Stimulated activated CD8-positive, alpha-beta memory T cell treated with anti-CD3 and anti-CD28 coated beads, Interleukin-2, amount 100 ng/mL, for 48 hours (primary cell): ENCODE measurements at places on chromosomes 16 and 17.

DNA sequence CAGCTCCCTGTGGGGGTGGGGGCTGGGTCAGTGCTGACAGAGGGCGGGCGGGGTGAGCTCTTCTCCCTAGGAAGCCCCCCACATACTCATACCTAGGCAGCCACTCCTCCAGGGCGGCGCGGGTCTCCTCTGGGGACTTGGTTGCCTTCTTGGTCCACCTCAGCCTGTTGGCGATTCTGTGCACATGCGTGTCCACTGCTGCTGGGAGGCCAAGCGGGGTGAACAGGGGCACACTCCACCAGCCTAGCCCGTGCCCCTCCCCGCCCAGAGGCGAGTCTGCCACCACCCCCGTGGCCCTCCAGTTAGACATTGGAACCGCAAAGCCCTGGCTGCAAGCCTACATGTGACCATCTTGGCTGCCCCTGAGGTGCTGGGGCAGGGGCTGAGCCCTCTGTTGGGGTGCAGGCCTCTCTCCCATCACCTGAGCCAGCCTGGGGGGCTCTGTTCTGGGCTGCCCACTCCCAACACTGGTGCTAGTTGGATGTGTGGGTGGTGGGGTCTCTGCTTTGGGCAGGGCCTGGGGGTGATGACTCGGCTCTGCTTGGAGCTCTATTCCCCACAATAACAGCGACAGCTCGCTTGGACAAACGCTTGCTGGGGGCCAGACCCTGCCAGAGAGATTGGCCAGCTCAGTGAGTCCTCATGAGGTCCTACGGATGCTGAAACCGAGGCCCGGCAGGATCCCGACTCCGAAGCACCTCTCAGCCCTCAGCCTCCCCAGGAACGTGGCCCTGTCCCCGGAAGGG lies 7.4 kb downstream of the NTHL1 start:
- no peak for DNase-seq

GRCh38 chr17:57432507-57433277 lies 176.4 kb downstream of the MSI2 start:
- no peak for DNase-seq

DNA sequence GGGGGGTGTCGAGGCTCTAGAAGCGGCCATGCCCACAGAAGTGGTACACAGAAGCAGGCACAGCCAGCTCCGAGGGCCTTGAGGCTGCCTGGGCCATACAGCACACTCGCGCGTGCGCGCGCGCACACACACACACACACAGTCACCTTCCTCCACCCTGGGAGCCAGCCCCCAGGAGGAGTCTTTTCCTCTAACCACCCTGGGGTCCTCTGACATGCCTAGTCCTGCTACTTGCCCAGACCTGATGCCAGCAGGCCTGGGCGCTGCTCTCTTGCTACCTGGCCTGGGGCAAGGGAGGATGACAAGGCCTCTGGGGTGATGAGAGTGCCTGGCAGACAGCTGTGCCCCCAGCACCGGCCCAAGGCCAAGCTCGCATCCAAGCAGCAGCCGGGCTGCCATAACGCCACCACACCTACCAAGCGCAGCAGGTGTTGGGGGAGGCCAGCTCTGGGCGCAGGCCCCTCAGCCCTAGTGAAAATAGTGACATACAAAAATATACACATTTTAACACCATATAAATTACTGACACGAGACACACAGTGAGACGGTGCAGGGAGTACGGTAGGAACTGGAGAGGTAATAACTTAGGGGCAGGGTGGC lies 41.1 kb downstream of the TSC2 start:
- DNase-seq = no peak

GRCh38 chr17:48295362-48296288 lies 134.4 kb downstream of the SKAP1 start:
- DNase-seq = no peak

GRCh38 chr16:11262915-11263314 lies 6.2 kb downstream of the TNP2 start:
- no peak for DNase-seq

DNA sequence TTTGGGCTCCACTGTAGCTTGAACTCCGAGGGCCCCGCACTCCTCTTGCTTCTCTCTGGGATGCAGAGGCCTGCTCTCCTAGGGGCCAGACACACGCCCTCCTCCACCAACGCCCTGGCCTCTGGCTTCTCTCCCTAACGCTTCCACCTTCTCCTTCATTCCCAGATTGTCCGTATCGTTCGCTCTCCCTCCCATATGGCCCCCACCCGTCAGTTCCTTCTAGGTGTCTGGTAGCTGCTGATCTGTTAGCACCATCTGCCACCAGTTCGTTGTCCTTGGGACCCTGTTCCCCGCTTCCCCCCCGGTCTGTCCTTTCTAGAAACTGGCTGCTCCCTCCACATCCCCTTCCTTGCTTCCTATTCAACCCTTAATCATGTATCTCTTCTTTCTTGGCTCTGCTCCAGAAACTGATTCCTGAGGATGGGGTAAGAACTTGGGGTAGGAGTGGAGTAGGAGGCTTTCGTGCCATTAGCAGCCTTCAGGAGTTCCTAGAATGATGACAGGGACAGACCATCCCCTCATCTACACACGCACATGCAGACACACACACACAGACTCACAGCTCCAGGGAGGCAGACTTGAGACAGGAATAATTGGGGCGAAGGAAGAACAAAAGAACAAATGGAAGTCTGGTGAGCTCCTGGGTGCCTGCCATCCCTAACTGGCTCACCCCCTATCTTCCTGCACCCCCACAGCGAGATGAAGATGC lies 4.3 kb downstream of the ATP1B2 start:
- no peak for DNase-seq

DNA sequence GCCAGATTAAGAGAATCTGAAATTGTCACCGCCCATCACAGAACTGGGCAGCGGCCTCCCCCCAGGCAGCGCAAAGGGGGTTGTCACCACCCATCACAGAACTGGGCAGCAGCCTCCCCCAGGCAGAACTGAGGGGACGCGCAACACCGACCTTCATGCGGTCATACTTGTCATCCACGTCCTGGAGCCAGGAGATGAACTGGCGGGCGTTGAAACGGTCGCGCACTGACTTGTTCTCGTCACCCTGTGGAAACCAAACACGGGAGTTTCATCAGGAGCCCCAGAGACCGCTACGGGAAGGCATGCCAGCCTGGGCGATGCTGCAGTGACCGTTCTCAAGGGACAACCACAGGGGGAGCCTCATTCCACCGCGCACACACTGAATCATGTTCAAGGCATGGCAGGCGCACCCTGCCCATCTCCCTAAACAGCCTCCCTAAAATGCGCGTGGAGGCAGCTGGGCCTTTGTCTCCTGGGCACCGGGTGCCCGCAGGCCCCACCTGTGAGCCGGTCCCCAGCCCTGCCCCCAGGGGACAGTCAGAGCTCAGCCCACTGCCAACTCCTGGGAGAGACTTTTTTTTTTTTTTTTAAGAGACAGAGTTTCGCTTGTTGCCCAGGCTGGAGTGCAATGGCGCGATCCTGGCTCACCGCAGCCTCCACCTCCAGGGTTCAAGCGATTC lies 53.3 kb downstream of the ZNF778 start:
- no peak for DNase-seq

GRCh38 chr17:57215317-57215716 lies 41.0 kb upstream of the MSI2 start:
- no peak for DNase-seq
